ENCODE measurements at places on chromosomes 6 and 20.

DNA sequence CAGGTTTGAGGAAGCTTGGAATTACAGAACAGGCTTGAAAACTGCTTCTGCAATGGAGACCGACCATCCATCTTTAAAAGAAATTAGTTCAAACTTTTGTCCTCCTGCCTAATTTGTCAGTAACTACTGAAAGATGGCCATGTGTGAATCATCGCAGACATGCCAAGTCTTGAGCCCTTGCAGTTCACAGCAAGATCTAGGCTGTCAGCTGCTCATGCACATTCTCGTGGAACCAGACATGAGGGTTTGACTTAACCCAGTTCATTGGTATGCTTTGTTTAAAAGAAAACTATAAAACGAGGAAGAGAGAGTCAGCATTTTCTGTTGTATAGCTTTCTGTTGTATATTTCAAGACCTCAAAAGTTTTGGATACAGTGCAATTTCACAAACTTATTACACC lies 74.0 kb upstream of the SAMD5 start:
- no peak for DNase-seq

DNA sequence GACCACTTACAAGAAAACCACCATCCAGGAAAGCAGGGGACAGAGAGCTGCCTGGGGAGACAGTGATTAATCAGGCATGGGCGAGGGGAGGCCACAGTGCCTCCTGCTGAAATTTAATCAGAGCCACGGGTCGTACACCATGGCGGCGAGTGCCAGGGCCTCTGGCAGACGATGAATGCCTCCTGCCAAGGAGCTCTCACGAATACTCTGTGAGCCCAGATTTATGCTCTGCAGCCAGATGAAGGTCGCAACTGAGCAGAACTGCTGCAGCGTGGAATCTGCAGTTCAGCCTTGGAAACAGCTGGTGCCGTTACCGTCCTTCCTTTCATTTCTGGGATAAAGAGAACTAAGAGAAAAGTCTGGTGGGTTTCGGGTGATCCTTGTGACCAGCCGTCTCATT lies 85.6 kb downstream of the BFSP1 start:
- DNase-seq, result no peak

DNA sequence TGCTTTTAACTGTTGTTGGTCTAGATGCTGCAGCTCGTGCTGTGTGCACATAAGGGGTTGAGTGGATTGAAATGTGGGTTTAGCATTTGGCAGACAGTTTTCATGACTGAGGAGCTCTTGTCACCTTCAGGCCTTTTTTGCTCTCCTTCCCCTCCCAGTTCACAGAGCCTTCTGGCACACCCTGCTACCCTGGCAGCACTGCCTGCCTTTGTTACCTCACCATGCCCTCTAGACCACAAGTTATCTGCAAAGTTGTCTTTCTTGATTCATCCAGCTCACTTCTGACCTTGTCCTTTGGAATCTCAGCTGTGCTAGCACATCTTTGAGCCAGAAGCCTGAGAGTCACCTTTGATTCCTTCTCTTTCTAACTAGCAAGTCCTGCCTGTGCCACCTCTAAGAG lies 348.9 kb upstream of the ZFP64 start:
- DNase-seq, result no peak

GRCh38 chr20:33709905-33710541 lies 10.1 kb downstream of the PXMP4 start:
- no peak for DNase-seq

DNA sequence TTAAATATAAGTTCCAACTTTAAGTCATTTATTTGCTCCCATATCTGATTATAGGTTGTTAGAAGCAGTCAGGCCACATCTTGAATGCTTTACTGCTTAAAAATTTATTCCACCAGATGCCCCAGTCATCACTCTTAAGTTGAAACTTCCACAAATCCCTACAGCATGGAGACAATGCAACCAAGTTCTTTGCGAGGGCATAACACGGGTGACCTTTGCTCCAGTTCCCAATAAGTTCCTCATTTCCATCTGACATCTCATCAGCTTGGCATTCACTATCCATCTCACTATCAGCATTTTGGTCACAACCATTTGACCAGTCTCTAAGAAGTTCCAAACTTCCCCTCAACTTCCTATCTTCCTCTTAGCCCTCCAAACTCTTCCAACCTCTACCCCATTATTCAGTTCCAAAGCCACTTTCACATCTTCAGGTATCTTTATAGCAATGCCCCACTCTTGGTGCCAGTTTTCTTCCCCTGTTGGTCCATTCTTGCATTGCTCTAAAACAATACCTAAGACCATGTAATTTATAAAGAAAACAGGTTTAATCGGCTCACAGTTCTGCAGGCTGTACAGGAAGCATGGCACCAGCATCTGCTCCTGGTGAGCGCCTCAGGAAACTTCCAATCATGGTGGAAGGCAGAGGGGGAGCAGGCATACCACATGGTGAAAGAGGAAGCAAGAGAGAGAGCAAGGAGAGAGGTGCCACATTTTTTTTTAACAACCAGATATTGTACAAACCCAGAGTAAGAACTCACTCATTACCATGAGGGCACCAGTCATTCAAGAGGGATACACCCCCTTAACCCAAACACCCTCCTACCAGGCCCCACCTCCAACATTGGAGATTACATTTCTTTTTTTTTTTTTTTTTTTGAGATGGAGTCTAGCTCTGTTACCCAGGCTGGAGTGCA lies 15.9 kb upstream of the ITPR3 start:
- DNase-seq, result no peak

DNA sequence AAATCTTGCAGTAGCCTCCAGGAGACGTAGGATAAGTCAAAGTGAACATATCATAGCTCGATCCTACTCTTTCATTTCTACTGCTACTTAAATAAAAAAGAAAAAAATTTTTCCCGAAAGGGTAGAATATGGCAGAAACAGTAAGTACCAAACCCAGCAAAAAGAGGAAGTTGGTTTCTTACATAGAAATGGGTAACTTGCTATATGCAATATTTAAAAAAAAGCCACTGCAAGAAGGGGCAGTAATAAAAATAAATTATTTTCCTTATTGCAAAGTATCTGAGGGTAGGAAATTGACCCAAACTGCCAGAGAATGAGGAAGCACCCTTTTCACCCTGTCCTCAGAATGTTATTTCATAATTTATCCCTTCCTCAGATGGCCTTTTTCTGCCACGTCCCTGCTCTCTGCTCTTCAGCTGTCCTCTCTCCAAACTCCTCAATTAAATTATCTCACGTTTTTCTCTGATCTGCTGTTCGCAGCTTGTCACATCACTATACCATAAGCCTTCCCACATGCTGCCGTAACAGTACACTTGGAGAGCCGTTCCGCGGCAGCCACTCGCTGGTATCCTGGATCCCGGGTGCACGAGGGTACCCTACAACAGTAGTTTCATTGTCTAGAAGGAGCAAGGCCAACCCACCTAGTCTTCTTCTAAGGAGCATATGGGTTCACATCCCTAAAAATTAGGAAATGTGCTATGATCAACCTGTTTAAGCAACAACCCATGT lies 149.6 kb downstream of the BACH2 start:
- no peak for DNase-seq

GRCh38 chr20:62336329-62336728 lies 30.8 kb downstream of the LAMA5 start:
- DNase-seq, result no peak

DNA sequence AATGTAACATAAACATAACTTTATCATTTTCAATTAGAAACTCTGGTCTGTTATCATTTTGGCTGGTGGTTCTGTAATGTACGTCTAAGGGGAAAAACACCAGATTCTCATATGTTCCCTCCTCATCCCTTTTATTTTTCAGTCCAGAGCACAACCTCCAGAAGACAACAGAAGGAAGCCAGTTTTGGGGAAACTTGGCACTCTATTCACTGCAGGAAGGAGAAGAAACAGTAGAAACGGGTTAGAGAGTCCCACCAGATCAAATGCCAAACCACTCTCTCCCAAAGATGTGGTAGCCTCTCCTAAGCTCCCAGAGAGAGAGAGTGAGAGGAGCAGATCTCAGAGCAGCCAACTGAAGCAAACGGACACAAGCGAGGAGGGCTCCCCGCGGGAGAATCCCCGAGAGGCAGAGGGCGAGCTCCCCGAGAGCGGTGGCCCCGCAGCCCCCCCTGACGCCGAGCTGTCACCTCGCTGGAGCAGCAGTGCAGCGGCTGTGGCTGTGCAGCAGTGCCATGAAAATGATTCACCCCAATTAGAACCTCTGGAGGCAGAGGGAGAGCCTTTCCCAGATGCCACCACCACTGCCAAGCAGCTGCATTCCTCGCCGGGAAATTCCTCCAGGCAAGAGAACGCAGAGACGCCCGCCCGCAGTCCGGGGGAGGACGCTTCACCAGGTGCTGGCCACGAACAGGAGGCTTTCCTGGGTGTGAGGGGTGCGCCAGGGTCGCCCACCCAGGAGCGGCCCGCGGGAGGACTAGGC lies 117.8 kb downstream of the RTN4IP1 start:
- no peak for DNase-seq

DNA sequence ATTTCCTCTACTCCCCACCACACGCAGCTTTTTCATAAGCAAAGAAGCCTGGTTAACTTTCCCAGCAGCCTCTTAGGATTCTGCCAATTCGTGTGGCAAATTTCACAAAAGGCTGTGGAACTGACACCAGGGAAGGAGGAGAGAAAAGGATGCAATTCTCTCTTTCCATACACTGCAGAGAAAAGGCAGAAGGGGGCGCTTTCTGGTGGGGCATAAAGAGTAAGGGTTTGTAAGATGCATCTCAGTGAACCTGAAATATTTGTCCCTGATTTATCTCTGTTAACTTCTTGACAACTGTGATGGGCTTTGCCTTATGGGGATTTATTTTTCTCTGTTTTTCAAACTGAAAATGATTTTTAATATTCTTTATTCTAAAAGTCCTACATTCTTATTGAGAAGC lies 45.5 kb upstream of the GLP1R start:
- no peak for DNase-seq

GRCh38 chr6:3057063-3057770 lies 11.1 kb upstream of the RIPK1 start:
- DNase-seq, result no peak

DNA sequence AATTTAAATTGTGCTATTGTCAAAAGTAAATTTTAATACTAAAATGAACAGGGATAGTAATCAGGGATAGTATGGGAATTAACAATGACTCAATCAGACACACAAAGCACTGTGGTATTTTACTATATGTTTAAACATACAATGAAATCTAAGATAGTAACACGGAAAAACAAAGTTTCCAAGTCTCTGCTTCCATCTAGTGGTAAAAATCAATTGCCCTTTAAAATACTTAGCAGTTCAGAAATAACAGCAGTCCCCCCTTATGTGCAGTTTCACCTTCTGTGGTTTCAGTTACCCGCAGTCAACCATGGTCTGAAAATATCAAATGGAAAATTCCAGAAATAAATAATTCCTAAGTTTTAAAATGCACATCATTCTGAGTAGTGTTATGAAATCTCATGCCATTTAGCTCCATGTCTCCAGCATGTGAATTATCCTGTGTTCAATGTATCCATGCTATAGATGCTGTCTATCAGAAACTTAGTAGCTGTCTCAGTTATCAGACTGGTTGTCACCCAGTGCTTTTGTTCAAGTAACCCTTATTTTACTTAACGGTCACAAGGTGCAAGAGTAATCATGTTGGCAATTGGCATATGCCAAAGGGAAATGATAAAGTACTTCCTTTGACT lies 58.5 kb downstream of the AHI1 start:
- no peak for DNase-seq

DNA sequence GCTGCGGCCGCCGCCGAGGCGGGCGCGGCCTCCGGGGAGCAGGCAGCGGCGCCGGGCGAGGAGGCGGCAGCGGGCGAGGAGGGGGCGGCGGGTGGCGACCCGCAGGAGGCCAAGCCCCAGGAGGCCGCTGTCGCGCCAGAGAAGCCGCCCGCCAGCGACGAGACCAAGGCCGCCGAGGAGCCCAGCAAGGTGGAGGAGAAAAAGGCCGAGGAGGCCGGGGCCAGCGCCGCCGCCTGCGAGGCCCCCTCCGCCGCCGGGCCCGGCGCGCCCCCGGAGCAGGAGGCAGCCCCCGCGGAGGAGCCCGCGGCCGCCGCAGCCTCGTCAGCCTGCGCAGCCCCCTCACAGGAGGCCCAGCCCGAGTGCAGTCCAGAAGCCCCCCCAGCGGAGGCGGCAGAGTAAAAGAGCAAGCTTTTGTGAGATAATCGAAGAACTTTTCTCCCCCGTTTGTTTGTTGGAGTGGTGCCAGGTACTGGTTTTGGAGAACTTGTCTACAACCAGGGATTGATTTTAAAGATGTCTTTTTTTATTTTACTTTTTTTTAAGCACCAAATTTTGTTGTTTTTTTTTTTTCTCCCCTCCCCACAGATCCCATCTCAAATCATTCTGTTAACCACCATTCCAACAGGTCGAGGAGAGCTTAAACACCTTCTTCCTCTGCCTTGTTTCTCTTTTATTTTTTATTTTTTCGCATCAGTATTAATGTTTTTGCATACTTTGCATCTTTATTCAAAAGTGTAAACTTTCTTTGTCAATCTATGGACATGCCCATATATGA lies 3.2 kb downstream of the MARCKS start:
- DNase-seq, result no peak

- no peak for DNase-seq
These were observed 1289.1 kb upstream of the ADGRB3 start for GRCh38 chr6:67345946-67346345.

Measured in stimulated activated CD8-positive, alpha-beta memory T cell treated with anti-CD3 and anti-CD28 coated beads, Interleukin-2, amount 100 ng/mL, for 48 hours (primary cell).